ENCODE measurements at places on chromosomes 5 and 9.
A peak's percentile ranks its signal among the peaks of the same experiment; 100 is the strongest.

DNA sequence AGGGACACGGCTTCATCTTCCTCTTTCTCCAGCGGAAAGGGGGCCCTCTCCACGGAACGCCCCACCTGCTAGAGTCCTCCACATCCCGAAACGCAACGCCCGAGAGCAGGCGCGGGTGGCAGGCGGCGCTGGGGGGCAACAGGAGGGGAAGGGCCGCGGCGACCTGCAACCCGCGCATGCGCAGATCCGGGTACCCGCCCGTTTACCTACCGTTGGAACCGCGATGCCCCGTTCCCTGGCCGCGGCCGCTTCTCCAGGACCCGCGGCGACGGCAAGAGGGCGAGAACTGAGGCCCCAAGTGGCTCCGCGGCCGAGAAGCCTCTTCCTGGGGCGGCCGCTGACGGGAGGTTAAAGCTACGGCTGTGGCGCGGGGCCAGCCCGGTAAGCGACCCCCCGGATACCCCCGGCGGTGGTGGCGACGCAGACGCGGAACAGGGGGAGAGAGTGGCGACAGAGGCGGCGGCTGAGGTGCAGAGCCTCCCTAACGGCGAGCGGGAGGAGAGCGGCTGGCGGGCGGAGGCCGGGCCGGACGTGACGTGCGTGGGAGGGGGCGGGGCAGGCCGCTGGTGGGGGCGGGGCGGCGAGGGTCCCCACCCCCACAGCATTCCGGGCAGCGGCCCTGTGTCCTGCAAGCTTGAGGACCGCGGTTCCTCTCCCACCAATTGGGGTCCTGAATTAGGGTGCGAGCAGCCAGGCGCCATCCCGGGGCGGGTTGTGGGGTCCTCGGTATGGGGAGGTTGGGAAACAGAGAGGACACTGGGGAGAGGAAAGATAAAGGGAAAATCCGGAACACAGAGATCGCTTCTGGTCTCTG lies at the start of gene FAM13B:
TSS of gene FAM13B (minus strand) at position 508 of the 814 bp plus-strand sequence. CDS start 13,968 bp downstream, outside the sequence.
- DNase-seq = peak; percentile 95

DNA sequence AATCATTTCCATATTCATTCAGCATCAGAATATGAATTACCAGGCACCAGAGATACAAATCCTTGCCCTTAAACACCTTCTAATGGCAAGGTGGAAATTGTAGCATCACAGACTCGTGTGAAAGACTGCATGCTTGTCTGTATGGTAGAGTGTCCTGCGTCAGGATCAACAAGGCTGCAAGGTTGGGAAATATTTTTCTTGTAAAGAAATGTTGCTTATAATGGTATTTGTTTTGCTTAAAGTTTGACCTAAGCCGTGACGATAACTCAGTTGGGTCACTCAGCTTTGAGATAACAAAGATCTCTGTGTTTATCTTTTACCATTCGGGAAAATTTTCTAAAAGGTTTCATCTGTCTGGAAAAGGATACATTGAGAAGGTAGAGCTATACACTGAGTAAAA lies 87.6 kb downstream of the BASP1 start:
- DNase-seq = no peak

GRCh38 chr5:67695369-67695768 lies 498.8 kb upstream of the CD180 start:
- DNase-seq = no peak

DNA sequence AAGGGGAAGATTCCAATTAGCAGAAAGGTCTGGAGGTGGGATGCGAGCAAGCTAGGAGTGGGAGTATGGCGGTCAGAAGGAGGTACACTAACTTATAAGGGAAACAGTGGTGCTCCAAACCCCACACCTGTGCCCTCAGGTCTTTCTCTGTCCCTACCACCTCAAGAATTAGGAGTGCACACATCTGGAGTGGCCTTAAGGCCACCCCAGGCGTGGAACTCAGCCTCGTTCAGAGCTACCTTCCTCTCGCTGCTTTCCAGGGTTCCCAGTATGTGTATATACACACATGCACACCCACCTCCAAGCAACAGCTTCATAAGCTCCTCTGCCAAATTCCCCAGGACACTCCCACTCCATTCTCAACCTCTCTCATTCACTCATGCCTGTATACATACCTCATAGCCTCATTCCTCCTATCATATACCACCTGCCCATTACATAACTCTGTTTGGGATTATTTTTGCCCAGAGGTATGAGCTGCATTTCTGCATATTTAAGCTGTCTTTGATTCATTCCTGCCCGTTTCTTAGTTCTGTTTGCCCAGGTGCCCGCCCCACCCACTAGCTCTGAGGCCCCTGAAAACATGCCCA lies 118.7 kb downstream of the PSD2 start:
- no peak for DNase-seq

DNA sequence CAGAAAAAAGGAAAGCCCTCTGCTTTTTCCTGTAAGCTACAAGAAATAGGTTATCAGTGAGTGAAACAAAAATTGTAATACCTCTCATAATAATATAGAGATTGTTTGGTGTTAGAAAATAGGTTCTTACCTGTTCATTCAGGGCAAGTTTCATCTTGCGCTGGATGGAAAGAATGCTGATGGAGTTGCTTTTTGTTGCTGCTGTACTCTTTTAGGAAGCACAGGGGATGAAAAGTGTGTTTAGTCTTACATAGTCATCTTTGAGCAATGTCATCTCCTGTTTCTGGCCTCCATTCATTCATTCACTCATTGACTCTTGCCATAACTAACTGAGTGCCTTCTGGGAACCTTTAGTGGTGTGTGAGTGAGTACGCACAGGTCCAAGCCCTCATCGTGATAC lies 6.4 kb downstream of the ENTREP1 start:
- no peak for DNase-seq

DNA sequence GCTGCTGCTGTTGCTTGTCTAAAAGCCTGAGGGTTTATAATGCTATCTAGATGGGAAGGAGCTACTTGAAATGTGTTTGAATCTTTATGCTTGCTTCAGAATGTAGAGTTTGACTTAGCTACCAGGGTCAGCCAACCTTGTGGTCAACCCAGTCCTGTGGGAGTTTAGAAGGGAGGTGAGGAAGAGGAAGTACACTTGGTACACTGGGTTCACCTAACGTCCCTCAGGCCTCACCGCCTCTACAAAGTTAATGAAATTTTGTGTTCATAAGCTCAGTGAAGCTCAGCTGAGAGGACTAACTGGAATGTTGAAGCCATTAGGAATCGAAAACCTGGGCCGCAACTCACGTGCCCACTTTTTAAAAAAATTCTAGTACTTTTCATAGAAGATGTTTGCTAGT lies 10.7 kb downstream of the IQGAP2 start:
- DNase-seq = no peak

DNA sequence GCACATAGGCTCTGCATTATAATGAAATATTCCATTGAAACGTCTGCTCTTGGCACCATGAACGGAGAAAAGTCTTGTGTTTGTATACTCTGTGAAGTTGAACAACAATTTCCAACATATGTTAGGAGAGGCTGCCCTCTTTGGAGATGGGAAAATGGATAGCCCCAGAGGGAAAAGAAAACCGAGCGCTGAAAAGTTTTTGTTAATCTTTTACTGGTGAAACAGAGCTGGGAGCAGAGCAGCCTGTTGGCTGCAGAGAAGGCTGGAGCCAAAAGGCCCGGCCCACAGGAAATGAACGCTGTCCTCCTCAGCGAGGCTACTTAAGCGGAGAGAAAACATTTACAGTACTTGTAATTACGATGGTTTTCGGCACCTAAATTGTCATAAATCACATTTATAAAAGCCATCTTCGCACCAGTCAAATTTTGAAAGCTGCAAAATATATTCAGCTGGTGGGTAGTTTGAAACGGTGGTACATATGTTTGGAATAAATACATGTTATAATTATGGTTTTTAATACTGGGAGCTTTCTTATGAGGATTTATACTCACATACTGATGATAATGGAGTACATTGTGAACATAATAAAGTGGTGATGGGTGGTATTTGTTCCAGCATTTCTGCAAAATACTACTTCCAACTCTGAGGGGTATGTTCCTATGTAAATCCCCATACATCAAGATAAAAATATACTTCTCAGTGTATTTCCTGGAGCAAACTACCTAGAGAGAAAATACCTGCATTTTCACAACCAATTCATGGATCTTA lies 129.6 kb upstream of the CNTLN start:
- peak; percentile 71 for DNase-seq

DNA sequence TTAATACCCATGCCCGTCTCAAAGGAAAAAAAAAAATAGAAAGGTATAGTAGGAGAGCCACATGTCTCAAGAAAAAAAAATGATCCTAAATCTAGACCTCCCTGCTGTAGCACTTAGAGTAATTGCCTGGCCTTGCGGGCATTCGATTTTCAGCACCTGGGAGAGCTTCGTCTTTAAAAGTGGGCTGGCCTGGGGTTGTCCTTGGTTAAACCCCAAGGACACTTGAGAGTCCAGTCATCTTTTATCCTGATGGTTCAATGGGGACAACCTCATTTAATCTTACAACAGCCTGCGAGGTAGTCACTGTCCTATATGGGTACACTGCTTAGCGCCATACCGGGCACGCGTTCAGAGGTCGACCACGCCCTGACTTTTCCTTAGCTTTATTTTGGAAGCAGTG lies 60.1 kb downstream of the MAT2B start:
- no peak for DNase-seq

- no peak for DNase-seq
Observed at GRCh38 chr5:138950421-138951031, 75.4 kb upstream of the LRRTM2 start.

DNA sequence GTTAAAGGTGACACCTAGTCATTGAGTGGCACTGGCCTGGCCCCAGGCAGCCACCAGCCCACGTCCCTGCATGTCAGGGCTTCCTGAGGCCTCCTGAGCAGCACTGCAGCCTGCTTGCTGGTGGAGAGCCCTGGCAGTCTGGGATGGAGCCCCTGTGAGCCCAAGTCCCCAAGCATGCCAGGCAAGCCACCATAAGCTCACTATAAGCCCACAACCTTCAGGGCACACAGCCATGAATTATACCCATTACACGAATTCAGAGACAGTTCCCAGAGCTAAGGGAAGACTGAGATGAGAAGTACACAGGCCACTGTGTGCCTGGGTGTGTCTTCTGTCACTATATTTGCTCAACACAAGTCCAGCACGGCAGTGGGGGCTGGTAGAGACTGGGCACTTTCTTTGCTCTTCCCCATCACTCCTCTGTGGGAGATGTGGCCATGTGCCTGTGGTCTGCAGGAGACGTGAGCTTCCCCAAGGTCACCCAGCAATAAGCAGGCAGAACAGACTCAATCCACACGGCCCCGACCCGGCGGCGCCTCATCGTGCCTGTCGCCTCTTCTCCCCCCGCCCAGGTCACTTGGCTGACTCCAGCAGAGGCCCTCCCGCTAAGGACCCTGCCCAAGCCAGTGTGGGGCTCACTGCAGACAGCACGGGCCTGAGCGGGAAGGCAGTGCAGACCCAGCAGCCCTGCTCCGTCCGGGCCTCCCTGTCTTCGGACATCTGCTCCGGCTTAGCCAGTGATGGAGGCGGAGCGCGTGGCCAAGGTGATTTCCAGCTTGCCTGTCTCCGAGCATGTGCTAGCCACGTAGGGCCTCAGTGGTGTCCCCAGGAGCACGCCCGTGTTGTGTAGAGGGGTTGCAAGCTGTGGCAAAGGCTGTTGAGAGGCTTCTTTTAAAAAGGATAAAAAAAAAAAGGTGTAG lies 114.8 kb downstream of the WNK2 start:
- peak; percentile 8 for DNase-seq

DNA sequence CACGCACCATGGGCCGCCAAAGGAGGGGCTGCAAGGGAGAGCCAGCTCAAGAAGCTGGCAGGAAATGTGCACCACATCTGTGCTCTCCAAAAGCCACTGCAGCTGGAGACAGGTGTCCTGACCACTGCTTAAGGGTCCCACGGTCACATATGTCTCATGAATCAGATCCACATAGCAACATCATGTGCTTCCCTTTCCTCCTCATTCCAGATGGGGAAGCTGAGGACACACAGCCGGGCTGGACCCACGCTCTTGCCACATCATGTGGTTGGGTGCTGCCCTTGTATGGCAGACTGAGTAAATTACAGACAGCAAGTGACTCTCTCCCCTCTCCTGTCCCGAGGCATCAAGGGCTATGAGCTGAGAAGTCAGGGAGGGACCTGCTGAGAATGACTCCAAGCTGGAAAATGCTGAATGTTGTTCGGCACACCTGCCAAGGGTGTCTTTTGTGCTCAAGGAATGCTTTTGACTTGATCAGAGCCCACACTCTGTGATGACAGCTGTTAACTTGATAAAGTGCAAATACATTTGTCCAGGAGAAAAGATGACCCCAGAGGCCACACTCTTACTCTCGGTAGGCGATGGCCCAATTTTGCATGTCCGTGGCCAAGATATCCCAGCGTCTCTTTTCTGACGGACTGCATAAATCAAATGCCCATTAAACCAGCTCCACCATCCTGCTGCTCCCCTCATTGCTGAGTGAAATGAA lies 58.2 kb downstream of the NSUN2 start:
- DNase-seq = no peak

DNA sequence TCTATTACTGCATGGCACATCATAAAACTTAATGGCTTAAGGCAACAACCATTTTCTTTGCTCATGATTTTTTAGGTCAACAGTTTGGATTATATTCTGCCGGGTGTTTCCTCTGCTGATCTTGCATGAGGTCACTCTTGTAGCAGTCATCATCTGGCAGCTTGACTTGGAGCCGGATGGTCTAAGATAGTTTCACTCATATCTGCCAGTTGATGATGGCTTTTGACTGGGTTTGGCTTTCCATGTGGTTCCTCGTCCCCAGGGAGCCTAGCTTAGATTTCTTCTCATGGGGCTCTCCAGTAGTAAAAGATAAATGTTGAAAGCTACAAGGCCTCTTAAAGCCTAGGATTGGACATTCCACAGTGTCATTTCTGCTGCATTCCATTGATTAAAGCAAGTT lies 27.4 kb downstream of the LNPEP start:
- peak; percentile 62 for DNase-seq

- no peak for DNase-seq
Observed at GRCh38 chr5:124912638-124913328, 166.3 kb upstream of the ZNF608 start.

DNA sequence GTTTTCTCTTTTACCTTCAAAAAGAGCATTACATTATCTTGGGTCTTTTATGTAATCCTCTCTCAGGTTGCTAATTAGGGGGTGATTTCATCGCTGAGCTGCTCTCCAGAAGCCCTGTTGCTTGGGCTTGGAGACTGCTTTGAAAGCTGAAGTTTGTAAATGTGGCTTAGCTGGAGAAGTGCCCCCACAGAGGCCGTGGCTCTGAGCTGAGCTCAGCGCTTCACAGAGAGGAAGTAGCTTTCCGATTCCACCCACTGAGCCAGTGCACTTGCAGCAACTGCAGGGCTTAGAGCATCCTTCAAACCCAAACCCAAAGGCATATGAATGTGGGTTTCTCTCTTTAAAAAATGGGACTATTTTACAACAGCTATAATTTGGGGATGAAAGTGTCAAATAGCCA lies 13.7 kb upstream of the NXNL2 start:
- DNase-seq = no peak

DNA sequence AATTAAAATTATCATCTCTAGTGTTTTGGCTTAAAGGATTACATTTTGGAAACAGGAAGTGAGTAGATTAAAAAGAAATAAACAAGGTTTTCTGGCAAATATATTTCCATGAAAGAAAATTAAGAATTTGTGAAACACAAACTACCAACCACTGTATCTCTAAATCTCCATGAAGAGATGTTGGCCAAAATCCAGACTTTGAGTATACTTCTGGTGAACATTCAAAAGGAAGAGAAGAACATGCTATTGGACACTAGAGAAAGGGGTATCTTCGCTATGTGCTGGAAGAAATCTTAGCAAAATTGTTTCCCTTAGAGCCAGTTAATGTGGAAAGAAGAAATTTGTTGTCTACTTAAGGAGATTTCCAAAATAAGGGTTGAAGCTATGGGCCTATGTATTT lies 710.4 kb upstream of the CTNND2 start:
- no peak for DNase-seq

- DNase-seq = no peak
Observed at GRCh38 chr5:149937610-149938009, 7.0 kb downstream of the PDE6A start.
